ENCODE measurements at places on chromosomes 1 and 21.
A peak's percentile ranks its signal among the peaks of the same experiment; 100 is the strongest.

- DNase-seq = no peak
Measured at GRCh38 chr1:87154384-87154783, 174.3 kb upstream of the LMO4 start.

DNA sequence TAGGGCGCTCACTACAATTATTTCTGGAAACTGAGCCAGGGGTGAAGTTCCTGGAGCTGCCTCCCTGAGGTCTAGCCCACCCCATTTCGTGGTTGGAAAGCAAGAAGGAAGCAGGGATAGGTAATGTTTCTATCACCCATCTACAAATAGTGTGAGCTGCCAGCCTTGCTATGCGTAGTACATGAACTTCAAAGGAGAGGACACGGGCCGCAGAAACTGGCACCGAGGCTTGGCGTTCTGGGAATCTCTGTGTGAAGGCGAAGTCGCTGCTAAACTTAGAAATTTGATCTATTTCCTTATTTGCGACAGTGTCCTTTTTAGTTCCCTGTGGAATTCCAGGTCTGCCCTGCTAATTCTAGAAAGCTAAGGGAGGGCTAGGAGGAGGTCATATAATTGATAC, 49.6 kb upstream of the NTPCR start:
- DNase-seq = no peak

DNA sequence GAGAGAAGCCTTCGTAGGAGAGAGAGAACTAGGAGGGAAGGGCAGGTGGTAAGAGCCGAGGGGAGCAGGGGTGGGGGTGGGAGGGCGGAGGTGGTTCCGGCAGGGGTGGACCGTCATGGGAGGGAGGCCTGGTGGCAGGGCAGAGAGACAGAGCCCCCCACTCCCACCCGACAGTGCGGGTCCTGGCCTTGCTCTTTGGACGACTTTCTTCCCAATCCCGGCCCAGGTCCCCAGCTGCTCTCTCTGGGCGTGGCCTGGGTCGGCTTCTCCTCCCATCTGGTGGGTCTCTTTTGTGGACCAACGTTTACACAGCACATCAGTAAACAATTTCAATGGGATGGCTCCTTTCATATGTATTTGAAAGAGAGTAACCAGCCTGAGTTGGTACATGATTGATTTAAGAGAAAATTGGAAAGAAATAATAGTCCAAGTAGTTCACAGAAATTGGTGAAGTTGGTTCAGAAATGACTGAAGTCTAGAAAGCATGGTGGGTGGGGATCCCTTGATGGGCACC, 56.9 kb downstream of the LDLRAD2 start:
- DNase-seq = no peak

GRCh38 chr1:110426854-110427253, 19.4 kb upstream of the LAMTOR5 start:
- DNase-seq = peak; percentile 56

GRCh38 chr1:101284021-101284420, 47.2 kb downstream of the S1PR1 start:
- DNase-seq = no peak

GRCh38 chr1:9271283-9271682, 21.4 kb upstream of the SPSB1 start:
- DNase-seq = no peak

- DNase-seq = no peak
Measured at GRCh38 chr21:44539046-44539445, 949 bp downstream of the KRTAP10-1 start.

- no peak for DNase-seq
Measured at GRCh38 chr1:107499139-107499744, 358.4 kb downstream of the NTNG1 start.

DNA sequence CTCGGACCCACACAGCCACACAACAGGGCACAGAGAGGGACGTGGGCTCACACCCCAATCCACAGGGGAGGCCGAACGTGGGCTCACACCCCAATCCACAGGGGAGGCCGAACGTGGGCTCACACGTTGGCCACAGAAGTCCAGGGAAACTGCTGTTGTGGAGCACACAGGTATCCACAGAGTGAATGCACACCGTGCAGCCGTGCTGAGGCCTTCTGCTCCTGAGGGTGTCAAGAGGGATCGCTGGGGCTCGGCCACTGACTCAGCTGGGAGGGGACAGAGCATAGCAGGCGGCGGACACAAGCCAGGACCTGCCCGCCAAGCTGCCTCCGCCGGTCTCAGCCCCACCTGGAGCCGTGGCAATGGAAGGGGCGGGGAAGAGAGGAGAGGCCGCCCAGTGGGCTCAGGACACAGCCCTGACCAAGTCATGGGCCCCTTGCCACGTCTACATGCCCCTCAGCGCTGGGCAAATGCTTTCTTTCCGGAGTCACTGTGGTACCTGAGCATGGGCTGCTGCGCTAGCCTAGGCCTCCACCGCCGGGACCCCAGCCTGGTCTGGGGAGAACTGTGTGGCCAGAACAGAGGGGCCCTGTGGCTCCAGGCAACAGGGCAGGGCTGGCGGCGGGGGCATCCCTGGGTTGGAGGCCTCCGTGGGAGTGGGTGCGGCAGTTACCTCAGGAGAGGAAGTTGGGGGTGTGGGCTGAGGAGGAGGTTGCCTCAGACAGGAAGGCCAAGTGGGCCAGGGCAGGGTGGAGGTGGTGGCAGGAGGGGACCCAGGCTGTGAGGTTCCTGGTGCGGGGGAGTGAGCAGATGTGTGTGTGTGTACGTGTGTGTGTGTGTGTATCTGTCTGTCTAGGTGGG, 1.2 kb downstream of the SYTL1 start:
- peak; percentile 82 for DNase-seq

- DNase-seq = no peak
Measured at GRCh38 chr1:25128121-25128621, 104.1 kb downstream of the SYF2 start.

DNA sequence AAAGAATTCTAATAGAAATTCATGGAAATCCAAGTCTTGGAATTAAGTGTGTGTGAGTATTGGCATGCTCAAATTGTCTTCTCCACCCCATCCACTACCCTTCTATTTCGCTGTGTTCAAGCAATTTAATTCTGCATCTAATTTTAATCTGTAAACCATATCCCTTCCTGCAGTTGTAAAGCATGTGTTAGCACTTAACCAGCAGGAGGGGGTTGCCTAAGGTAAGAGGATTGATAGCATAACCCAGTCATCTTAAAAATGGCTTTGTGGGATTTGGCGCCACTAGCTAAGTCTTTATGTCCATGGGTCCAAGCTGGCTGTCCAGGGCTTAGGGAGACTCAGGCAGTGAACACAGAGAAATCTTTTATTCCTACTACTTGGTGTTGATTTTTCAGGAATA, 210.3 kb downstream of the PTPRC start:
- no peak for DNase-seq

GRCh38 chr1:15559189-15559810, 25.6 kb downstream of the AGMAT start:
- no peak for DNase-seq

- DNase-seq = no peak
Measured at GRCh38 chr1:206693029-206693428, 8.3 kb downstream of the MAPKAPK2 start.

- DNase-seq = no peak
Measured at GRCh38 chr1:54014009-54014629, 3.9 kb downstream of the LDLRAD1 start.

DNA sequence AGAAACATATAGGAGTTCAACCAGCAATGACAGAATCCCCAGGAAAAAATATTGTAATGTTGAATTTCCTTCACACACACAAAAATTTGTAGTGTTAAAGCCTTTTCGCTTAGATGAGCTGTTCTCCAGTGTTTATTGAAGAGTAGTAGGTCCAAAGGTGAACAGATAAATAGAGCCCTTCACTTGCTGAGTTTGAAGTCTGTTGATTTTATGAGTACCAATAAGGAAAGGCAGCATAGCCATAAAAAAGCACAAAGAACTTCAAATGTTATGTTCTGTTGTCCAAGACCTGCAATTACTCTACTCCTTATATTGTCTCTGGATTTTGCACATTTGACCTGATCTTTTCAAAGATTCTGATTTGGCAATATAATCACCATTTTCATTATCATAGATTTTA, 362.7 kb upstream of the B3GALT2 start:
- no peak for DNase-seq

GRCh38 chr1:171397851-171398469, 84.0 kb downstream of the FMO4 start:
- DNase-seq = no peak

- no peak for DNase-seq
Measured at GRCh38 chr1:241582921-241583321, 50.7 kb downstream of the KMO start.

GRCh38 chr1:29999595-29999994, 723.8 kb downstream of the MATN1 start:
- no peak for DNase-seq

GRCh38 chr1:81446000-81446669, 354.6 kb upstream of the ADGRL2 start:
- no peak for DNase-seq

DNA sequence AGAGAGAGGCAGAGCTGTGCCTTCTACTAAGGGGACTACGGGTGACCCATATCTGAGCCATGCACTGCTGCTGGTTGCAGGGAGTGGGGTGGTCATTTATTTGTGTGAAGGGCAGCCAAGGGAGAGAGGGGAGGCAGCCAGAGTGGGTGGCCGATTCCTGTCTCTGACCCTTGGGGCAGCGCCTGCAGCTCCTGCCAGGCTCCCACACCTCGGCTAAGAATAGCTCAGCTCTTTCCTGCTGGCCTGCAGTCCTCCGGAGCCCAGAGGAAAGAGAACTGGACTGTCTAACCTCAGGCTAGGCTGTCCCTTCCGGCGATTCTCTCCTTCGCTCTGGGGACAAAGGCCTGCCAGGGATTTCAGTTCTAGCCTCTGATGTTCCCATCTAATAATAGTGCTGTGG, 11.6 kb upstream of the CD34 start:
- no peak for DNase-seq

GRCh38 chr1:168300626-168301025, 19.9 kb downstream of the TBX19 start:
- DNase-seq = no peak

GRCh38 chr1:217418269-217419193, 212.4 kb downstream of the GPATCH2 start:
- DNase-seq = no peak

- no peak for DNase-seq
Measured at GRCh38 chr1:2206813-2207487, 12.4 kb upstream of the FAAP20 start.

GRCh38 chr21:44729336-44730027, 18.1 kb upstream of the TSPEAR start:
- DNase-seq = no peak

GRCh38 chr1:67745875-67746698, 61.1 kb downstream of the GADD45A start:
- no peak for DNase-seq

GRCh38 chr1:21052034-21052433, 124.7 kb downstream of the EIF4G3 start:
- no peak for DNase-seq

- DNase-seq = no peak
Measured at GRCh38 chr1:118911571-118911970, 76.6 kb downstream of the TBX15 start.

DNA sequence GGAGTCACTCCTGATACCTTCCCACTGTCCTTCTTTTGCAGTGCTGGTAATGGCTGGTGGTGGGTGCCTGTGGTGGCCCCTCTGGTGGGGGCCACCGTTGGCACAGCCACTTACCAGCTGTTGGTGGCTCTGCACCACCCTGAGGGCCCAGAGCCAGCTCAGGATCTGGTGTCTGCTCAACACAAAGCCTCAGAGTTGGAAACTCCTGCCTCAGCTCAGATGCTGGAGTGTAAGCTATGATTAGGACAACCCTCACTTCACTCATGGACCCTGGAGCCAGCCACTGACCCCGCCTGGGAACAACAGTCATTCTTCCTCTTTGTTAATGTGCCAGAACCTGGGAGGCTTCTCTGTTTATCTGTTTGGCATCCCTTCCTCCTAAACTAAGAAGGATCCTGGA, 1.1 kb upstream of the ATP8B2 start:
- no peak for DNase-seq

- no peak for DNase-seq
Measured at GRCh38 chr1:164673584-164674214, 114.7 kb downstream of the PBX1 start.

- DNase-seq = no peak
Measured at GRCh38 chr1:221117133-221117532, 237.9 kb downstream of the HLX start.

DNA sequence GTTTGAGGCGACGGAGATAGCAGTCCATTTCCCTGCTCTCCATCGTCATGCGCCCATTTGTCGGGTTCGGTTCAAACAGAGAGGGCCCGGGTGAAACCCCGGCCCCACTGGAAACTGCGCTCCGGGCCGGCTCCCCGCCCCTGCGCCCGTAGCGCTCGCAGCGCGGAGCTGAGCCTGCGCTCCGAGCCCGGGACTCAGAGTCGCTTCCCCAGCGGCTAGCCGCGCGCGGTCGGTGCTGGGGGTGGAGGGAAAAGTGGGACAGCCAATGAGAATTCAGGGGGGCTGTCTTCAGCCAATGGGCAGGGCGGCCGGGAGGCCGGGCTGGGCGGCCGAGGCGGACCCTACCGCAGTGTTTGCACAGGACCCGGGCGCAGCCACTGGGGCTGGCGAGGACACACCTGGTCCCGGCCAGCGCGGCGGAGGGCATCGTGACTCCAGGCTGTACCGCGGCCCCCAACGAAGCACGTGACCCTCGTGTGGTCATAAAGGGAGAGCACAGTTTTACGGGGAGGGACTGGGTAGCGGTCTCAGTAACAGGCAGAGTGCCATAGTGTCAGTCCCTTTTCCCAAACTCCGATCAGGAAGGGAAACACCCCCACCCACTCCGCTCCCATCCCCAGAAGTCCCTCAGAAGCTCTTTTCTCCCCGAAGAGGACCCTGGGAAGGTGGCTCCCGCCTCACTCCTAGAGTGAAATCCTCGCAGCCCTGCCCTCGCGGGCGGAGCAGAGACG, at the start of gene INKA2:
INKA2 (minus strand) TSS at position 202 of the 731 bp plus-strand sequence; CDS start at position 49, 153 bp downstream.
- peak; percentile 86 for DNase-seq

GRCh38 chr21:15407585-15407984, 322.2 kb upstream of the USP25 start:
- no peak for DNase-seq

- peak; percentile 50 for DNase-seq
Measured at GRCh38 chr1:221439747-221440501, 302.0 kb downstream of the DUSP10 start.

GRCh38 chr1:26702680-26703038, 6.8 kb downstream of the ARID1A start:
- no peak for DNase-seq

DNA sequence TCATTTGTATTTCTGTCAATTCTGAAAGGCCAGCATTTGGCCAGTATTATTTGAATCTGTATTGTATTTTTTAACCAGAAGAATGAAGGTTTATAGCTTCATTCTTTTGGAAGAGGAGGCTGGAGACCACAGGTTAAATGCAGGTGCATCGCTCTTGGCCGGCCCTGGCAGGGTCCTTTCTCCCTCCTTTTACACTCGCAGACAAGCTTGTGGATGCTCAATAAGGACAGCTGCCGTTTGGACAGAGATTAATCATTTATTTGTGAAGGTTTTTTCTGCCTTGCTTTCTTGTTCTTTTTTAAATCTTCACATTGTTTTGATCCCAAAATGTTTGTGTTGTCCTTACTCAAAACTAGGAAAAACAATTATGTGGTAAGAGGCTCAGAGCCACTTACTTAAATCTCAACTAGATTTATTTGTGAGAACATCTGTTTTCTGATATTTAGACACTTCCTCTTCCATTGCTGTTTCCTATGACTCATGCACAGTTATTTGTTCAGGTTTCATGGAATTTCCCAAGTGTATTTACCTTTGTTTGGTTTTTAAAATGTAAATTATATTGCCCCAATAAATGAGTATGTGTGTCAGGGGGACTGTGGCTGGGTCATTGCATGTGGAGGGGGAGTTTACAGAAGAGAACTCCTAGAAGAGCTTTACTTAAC, 46.7 kb upstream of the LAMC2 start:
- peak; percentile 7 for DNase-seq

- peak; percentile 74 for DNase-seq
Measured at GRCh38 chr21:44801468-44802395, at the start of gene UBE2G2. Gene UBE2G2, minus strand, starts transcription at chr21:44801820. Its CDS starts 72 bp downstream, at chr21:44801748.

- no peak for DNase-seq
Measured at GRCh38 chr1:220451532-220451931, 76.4 kb upstream of the MARK1 start.

Data from hematopoietic multipotent progenitor cell (in vitro differentiated cells).